Left kidney (tissue), 8 donors: ENCODE measurements at places on chromosomes 7 and 10.

- no peak for DNase-seq
Measured at GRCh38 chr7:31100445-31100844, 48.3 kb downstream of the ADCYAP1R1 start.

GRCh38 chr7:15921576-15921975 is 235.1 kb upstream of the MEOX2 start:
- DNase-seq = no peak

- DNase-seq = no peak
Measured at GRCh38 chr10:3813986-3814837, 29.2 kb upstream of the KLF6 start.

GRCh38 chr10:72332423-72333111 is 22.2 kb downstream of the DNAJB12 start:
- no peak for DNase-seq

GRCh38 chr10:85832988-85833387 is 533.6 kb downstream of the GRID1 start:
- no peak for DNase-seq

DNA sequence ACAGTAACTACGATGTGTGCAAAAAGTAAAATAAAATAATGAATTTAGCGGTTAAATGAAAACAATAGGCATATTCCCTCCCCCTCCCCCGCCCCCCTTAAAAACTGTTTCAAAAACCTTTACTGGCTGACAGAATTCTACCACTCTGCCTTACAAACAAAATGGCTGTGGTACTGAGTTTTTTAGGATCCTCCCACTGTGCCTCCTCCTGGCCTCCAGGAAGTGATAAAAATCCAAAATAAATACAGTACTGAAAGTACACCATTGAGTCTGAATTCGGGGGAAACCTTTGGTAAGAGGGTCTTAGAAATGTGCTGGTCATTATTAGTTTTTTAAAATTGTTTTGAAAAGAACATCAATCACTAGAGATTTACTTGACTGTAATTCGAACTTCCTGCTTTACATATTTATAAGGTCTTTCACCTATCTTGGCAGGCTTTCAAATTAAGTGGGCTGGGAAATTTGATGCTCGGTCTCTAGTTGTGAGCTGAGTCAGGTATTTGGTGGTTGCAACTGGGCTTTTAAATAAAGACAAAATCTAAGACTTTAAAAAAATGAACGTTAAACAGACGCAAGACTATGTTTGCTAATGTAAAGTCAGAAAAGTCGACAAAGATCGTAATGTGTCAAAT is 32.5 kb upstream of the EPC1 start:
- DNase-seq = peak; percentile 84

- DNase-seq = no peak
Measured at GRCh38 chr10:6296828-6297251, 94.1 kb downstream of the PFKFB3 start.

GRCh38 chr10:90451283-90451682 is 406.6 kb downstream of the HTR7 start:
- DNase-seq = no peak

DNA sequence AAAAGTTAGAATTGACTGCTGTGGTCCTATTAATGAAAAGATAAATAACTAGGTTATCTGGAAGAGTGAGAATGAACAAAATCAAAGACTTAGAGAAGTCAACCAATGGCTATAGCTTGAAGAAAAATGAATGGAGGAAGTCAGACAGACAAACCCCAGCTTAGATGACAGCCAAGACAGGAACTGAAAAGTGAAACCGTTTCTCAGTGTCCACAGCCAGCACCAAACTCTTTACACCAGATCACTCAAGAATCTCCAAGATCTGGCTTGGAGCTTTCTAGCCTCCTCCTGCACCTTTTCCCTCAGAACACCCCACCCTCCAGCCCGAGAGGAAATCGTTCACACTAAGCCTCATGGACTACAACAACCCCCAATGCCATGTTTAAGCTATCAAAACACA is 167.0 kb downstream of the SFMBT2 start:
- no peak for DNase-seq

GRCh38 chr7:48031111-48031510 is 2.2 kb upstream of the SUN3 start:
- no peak for DNase-seq

DNA sequence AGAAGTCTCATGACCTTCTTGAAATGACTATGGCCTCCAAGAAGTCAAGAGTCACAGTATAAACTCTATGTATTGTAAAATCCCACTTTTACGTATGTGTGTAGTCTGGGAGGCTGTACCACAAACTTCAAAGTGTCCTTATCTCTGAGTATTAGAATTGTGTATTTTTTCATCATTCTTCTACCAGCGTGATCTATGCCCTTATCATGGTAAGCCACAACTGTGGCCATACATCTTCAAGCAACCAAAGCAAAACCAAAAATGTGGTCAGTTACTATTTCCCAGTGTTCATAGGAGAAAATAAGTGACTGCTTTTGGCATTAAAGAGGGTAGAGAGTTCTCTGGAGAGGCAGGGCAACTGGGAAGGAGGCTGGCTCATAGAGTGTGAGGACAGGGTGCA is 42.8 kb downstream of the SPOCK2 start:
- DNase-seq = no peak

DNA sequence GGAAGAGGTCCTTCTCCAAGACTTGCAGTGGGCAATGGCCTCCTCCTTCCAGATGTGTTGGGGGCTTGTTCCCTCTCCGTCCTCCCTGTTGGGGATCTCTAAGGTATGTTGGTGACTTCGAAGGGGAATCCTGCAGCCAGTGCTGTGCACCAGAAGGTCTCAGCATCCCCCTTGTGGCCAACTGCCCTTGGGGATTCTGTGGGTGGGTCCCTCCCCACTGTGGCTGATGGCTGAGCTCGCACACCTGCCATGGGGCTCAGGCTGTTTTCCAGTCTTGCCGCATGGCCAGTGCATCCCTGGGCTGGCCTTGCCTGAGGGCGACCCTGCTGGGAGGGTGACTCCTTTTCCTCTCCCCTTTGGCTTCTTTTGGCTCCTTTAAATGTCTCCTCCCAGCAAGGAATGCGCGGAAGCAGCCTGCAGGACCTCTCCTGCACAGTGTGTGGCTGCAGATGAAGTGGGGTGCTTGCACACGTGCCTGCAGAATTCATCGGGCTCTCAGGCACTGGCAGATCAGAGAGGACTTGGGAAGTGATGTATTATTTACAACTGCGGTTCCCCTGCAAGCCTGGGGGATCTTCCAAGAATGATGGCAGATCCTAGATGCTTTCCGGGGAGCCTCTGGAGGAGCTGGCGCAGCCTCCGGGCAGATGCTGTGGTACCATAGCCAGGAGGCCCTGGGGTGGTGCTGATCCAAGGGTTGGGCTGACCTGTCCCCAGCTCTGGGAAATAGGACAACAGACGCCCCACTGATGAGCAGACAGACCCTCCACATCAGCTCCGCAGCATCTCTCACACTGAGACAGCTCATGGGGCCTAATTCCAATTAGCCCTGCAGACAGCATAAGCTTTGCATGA is 410.0 kb downstream of the TCERG1L start:
- DNase-seq = no peak

GRCh38 chr10:47169581-47169980 is 130.4 kb upstream of the GDF10 start:
- no peak for DNase-seq

GRCh38 chr7:46725136-46725535 is 804.1 kb upstream of the IGFBP3 start:
- DNase-seq = no peak

DNA sequence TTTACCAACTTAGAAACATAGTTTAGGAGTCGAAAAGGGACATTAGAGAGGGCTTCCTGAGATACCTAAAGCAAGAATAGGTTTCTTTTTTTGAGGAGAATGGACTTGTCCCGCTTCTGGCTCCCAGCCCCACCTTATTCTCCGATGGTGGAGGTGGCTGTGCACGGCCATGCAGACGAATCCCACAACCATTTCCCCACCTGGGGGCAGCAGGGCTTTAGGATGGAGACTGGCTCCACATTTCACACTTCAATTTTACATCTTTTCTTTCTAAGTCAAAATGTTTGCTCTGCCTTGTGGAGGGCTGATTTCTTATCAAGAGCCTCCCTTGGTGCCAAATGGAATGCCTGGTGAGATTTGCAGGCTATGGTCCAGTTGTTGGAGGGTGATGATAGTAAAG is 118.5 kb downstream of the GLRX3 start:
- DNase-seq = no peak

GRCh38 chr10:122466951-122467381 is 5.6 kb downstream of the HTRA1 start:
- DNase-seq = no peak

GRCh38 chr7:114112806-114113205 is 194.0 kb upstream of the PPP1R3A start:
- DNase-seq = no peak

GRCh38 chr7:95330961-95331337 is 6.6 kb upstream of the PON1 start:
- DNase-seq = no peak

DNA sequence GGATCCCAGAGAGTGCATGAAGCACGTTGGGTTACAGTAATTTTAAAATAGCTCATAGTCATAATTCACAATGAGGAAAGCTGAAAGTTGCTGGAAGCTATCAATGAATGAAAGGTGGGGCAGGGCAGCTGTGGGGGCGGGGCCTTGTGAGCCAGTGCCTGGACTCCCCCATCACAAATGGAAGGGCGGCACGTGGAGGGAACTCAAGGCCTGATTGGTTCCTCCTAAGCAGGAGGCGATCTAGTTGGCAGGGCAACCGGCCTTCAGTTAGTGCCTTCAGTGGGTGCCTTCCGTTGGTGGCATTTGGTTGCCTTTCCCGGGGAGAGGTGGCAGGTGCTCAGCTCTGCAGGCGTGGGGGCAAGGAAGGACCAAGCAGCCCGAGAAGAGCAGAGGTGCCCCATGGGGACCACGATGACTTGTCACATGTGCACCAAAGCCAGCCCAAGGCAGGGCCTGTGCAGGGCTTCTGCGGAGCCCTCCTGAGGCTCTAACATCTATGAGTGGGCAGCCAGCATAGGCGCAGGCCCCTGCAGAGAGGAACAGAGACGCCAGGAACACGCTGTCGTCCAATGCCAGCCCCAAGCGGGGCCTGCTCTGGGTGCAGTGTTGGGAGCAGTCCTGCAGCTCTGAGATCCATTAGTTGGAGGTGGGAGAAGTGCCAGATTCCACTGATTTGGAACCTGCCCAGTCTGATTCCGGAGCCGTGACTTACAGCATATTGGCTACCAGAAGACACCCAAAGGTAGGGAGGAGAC is 59.8 kb upstream of the PDSS1 start:
- no peak for DNase-seq

DNA sequence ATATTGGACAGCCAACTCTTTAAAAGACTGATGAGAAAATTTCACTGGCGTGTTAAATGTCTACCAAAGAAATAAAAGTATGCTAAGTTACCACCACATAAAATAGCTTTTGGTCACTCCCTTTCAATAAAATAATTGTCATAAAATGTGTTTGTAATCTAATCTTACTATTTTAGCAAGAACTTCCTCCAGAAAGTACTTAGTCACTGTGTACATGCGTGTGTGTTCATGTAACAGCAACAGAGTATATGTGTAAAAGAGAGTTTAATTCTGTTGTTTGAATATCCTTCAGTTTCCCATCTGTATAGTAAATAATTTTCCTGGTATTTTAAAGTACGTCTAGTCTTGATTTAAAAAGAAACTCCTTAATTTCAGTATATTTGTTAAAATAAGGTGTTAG is 35.0 kb upstream of the WASL start:
- DNase-seq = no peak

GRCh38 chr10:132140167-132140925 is 46.4 kb upstream of the DPYSL4 start:
- no peak for DNase-seq

GRCh38 chr7:44153948-44154335 is 12.8 kb upstream of the MYL7 start:
- no peak for DNase-seq

DNA sequence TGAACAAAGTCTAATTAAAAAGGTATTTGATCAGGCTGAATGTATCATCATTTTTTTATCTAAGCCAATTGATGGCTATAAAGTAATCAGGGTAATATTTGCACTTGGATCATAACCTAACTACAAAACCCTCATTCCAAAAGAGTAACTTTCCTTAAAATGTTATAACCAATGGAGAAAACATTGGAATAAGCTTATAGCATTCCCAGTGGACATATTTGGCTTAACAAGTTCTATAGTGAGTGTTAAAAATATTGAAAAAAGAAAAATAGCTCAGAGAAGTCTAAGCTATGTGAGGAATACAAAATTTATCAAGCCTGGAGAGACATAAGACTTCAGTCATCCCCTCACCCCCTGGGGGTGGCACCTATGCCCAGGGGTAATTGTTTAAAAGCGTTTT is 358.8 kb downstream of the LRRTM3 start:
- DNase-seq = no peak

- DNase-seq = no peak
Measured at GRCh38 chr7:66731986-66732385, 8.5 kb upstream of the RABGEF1 start.

GRCh38 chr10:130466271-130466997 is 330.2 kb downstream of the GLRX3 start:
- no peak for DNase-seq

DNA sequence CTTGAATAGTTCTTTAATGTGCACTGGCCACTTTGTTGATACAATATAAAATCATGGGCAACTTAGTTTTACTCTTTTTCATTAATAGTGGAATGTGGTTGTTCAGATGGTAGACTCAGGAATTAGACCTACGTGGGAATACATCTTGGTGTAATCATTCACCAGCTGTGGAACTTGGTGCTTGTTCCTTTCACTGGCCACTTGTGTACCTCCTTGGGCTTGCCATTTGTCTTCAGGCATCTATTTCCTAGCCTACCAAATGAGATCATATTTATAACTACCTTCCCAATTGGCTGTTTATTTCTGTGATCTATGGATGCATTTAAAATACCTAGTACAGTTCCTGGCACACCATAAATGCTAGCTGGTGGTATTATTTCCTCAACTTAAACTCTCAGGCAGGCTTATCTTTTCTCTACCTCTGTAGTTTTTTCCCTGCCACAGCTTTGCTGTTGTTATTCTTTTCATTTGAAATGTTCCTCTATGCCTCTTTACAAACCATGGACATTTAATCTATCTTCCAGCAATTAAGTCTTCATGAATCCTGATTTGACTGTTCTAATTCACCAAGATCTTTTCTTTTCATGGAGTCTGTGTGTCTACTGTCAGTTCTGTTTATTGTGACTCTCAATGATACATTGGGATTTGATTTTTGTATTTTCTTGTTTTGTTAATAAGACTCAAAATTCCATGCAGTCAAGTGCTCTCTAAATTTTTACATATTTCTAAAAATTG is 113.0 kb downstream of the ADAM22 start:
- DNase-seq = no peak

DNA sequence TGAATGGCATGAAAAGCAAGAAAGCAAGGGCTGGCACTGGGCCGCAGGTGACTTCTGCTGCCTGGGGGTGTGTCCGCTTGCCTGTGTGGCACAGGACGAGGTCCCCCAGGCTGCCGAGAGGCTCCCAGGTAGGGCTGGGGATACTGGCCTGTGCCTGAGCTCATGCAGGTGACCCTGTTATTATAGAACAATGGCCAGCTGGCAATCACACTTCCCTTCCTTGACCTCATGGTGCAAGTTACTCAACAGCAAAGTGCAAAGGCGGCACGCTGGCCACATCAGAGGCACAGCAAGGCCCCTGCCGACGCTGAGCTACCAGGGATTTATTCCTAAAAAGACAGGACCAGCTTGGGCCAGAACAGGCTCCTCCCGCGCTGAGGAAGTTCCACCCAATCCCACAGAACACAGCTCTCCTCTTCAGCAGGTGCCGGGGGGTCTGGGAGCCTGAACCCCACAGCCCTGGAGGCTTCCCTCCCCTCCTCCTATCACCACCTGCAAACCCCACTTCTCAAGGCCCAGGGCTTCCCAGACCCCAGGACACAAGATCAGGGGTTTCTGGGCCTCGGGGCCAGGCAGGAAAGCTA is 1.4 kb upstream of the ADAM8 start:
- DNase-seq = no peak

GRCh38 chr10:62573929-62574328 is 199.8 kb downstream of the ZNF365 start:
- DNase-seq = no peak
